ENCODE measurements at places on chromosomes 12 and 14.

- DNase-seq: no peak
Measured at GRCh38 chr14:73422515-73422914, 35.8 kb downstream of the NUMB start.

DNA sequence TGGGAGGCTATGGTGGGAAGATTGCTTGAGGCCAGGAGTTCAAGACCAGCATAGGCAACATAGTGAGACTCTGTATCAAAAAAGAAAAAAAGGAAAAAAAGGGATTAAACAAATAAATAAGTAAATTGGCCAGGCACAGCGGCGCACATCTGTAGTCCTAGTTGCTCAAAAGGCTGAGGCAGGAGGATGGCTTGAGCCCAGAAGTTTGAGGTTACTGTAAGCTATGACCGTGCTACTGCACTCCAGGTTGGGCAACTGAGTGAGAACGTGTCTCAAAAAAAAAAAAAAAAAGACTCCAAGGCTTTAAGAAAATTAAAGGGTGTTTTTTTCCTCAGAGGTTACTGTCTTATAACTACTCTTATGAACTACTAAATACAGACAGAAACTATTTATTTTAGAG, 11.7 kb downstream of the BEST3 start:
- DNase-seq: no peak

GRCh38 chr12:56040963-56041551, 661 bp upstream of the RPS26 start:
- DNase-seq: peak; percentile 16

- DNase-seq: peak; percentile 87
Measured at GRCh38 chr14:105944632-105945610, 418.5 kb downstream of the TMEM121 start.

- peak; percentile 19 for DNase-seq
Measured at GRCh38 chr12:101414533-101415119, 7.1 kb upstream of the ARL1 start.

GRCh38 chr12:110114528-110114937, 9.6 kb upstream of the IFT81 start:
- DNase-seq: no peak
